CD8-positive, alpha-beta memory T cell (primary cell): ENCODE measurements at places on chromosomes 4 and X. TPM values are rescaled to one million over a fixed set of nuclear protein-coding genes. Genes with fewer than 3 reads are reported as not detected.

DNA sequence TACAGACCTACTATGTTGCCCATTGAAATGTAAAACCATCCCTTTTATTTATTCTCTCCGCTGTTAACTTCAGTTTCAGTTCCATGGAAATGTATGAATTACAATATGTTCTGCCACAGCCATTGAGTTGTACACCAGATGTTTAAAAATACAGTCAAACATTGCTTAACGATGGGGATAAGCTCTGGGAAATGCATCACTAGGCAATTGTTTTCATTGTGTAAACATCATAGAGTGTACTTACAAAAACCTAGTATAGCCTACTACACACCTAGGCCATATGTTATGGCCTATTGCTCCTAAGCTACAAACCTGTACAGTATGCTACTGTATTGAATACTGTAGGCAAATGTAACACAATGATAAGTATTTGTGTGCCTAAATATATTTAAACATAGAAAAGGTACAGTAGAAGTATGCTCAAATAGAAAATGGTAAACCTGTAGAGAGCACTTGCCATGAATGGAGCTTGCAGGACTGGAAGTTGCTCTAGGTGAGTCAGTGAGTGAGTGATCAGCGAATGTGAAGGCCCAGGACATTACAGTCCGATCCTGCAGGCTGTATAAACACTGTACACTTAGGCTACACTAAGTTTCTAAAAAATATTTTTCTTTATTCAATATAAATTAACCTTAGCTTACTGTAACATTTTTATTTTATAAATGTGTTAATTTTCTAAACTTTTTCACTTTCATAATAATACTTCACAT, 2.7 kb upstream of the PF4V1 start:
- H3K27ac ChIP-seq, result no peak overlapping the region
- H3K4me3 ChIP-seq, result no peak overlapping the region
- H3K4me1 ChIP-seq, result no peaks in the 10 kb centered on the region
- no peaks in the 10 kb centered on the region for H3K36me3 ChIP-seq
- DNase-seq, result no peak

DNA sequence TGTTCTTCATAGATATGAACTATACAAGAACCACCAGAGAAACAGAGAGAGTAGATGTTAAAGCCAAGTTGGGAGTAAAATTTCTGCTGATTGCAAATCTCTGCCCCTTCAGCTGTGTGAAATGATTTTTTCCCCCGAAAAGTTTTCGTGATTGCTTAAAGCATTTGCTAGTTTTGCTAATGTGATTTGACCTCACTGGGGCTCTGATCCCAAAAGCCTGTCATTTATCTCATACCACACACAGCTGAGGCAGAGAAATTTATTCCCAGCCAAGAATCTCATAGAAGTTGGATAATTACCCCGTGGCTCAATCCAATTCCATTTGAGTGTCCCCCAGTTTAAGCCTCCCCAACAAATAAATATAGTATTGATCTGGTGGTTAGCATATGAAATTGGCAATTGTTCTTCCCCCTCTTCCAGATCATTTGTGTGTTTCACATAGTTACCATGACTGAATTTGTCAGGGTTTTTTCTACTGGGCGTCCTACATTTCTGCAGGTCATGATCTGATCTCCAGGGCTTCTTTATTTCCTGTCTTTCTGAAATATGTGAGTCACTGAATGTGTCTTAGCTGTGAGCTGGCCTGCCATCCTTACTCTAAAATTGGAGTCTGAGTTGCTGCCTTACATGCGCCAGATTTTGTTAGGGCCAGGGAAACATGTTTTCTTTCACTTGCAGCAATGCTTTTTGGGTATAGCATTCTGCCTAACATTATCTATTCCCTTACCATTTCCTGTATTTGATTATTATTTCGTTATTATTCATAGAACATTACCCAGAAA, 167.5 kb upstream of the FRMPD4 start:
- no peaks in the 10 kb centered on the region for H3K27me3 ChIP-seq
- H3K4me3 ChIP-seq, result no peak overlapping the region
- no peak overlapping the region for H3K27ac ChIP-seq
- H3K36me3 ChIP-seq, result no peaks in the 10 kb centered on the region
- DNase-seq, result no peak
- no peaks in the 10 kb centered on the region for H3K4me1 ChIP-seq

DNA sequence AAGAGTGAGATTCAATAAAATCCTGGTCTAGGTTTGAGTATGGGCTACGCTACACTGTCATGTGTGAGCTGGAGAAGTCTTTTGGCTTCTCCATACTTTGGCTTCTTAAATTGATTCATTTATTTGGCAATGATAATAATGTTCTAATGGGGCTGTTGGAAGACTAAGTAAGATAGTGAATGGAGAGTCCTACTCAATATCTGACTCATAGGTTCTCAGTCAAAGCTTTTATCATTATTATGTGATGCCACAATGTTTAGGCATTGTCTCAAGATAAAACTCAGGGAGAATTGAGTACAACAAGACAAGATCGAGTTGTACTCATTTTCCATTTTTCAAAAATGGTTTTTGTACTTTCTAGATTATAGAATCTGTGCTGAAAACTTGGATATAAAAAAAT, 92.5 kb upstream of the VEGFC start:
- H3K36me3 ChIP-seq, result no peaks in the 10 kb centered on the region
- no peak overlapping the region for H3K4me3 ChIP-seq
- H3K4me1 ChIP-seq, result no peaks in the 10 kb centered on the region
- no peak overlapping the region for H3K27ac ChIP-seq
- no peaks in the 10 kb centered on the region for H3K27me3 ChIP-seq
- DNase-seq, result no peak

- no peaks in the 10 kb centered on the region for H3K27me3 ChIP-seq
- no peak overlapping the region for H3K4me3 ChIP-seq
- no peak for DNase-seq
Observed at GRCh38 chr4:76714226-76714625, 183.7 kb downstream of the SOWAHB start.

DNA sequence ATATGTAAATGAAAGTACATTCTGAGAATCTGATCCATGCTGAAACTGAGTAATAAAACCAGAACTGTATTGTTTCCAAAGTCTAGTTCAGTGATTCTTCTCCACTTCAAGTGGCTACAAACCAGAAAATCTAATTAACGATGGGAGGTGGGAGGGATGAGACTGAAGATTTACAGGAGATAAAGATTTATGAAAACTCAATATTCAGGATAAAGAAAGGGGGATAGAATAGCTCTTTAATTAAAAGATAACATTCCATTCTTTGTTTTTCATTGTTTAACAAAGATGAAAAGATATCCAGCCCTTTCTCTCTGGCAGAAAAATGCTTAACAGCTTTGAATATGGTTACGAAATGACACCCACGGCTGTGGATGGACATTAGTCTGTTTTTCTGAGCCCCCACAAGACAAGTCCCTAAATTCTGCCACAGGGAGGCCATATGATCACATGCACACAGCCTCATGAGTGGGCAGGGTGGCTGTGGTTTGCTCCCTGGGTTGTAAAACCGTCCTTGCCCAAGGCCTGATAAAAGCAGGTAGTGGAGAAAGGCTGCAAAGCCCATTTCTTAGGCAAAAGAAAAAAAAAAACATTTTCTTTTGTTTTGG, 36.4 kb downstream of the TMEM150C start:
- H3K27me3 ChIP-seq, result no peaks in the 10 kb centered on the region
- DNase-seq, result no peak
- no peaks in the 10 kb centered on the region for H3K36me3 ChIP-seq
- no peak overlapping the region for H3K4me3 ChIP-seq

GRCh38 chr4:173174594-173175012, 6.0 kb downstream of the GALNT7 start:
- peaks cover 16% of the 10 kb centered on the region for H3K4me1 ChIP-seq
- H3K4me3 ChIP-seq, result no peak overlapping the region
- no peaks in the 10 kb centered on the region for H3K27me3 ChIP-seq
- DNase-seq, result no peak

GRCh38 chr4:80072228-80072743, 743 bp downstream of the ANTXR2 start:
- H3K36me3 ChIP-seq, result no peaks in the 10 kb centered on the region
- peak overlapping the region; percentile 81 for H3K4me3 ChIP-seq
- no peaks in the 10 kb centered on the region for H3K27me3 ChIP-seq

- H3K4me1 ChIP-seq, result peaks cover 7% of the 10 kb centered on the region
- no peak overlapping the region for H3K27ac ChIP-seq
- DNase-seq, result no peak
- no peaks in the 10 kb centered on the region for H3K27me3 ChIP-seq
Observed at GRCh38 chrX:38891641-38892413, 90.6 kb downstream of the MID1IP1 start.

DNA sequence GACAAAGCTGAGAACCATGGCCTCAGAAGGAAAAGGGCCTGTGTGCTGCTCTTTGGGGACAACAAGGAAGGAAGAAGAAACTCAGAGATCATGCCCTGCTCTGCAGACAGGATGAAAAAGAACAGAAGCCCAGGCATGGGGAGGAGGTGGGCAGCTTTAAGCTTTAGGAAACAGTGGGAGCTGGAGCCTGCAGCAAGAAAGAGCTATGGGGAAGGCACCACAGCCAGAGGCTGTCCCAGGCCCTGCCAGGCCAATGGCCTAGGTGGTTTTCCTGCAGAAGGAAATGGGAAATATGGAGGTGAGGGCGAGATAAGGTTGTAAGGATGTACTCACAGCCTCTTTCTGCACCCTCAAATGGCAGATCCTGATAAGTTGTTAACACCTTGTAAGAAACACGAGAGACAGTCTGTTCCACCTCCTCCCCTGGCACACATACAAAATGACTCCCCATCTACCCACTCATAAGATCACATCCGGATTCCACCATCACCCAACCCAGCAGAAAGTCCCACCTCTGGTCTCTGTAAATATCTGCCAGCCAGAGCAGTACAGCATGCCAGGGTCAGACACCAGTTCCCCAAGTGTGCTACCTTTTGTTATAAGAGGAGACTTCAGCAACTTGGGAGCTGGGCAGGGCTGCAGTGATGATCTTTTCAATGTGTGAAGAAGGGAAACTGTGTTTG, 105.2 kb downstream of the RTL5 start:
- H3K27ac ChIP-seq, result no peak overlapping the region
- no peak overlapping the region for H3K4me3 ChIP-seq

DNA sequence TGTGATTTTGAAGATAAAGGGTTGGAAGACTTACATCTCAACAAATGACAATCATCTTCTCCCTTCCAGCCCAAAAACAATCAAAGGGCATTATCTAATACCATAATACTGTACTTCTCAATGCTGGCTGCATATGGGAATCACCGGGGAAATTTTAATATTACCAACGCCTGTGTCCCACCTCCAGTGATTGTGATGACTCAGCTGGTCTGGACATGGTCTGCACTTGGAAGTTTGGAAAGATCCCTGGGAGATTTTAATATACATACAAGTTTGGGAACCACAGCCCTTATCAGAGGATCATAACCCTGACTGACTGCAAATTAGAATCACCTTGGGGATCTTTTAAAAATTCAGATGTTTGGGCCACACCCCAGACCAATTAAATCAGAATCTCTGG, 29.9 kb downstream of the ARL13A start:
- H3K4me1 ChIP-seq, result no peaks in the 10 kb centered on the region
- no peaks in the 10 kb centered on the region for H3K36me3 ChIP-seq
- no peak overlapping the region for H3K4me3 ChIP-seq
- DNase-seq, result no peak
- no peaks in the 10 kb centered on the region for H3K27me3 ChIP-seq

DNA sequence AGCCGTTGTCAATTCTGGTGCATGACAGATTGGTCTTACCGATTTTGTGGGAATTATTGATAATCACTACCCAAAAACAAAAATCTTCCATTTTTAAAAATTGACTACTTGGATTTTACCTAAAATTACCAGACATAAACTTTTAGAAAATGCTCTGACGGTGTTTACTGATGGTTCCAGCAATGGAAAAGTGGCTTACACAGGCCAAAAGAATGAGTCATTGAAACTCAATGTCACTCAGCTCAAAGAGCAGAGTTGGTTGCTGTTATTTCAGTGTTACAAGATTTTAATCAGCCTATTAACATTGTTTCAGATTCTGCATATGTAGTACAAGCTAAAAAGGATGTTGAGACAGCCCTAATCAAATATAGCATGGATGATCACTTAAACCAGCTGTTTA, 23.0 kb upstream of the UGT2B17 start:
- no peaks in the 10 kb centered on the region for H3K4me1 ChIP-seq
- DNase-seq, result no peak
- no peaks in the 10 kb centered on the region for H3K27me3 ChIP-seq
- no peak overlapping the region for H3K27ac ChIP-seq

DNA sequence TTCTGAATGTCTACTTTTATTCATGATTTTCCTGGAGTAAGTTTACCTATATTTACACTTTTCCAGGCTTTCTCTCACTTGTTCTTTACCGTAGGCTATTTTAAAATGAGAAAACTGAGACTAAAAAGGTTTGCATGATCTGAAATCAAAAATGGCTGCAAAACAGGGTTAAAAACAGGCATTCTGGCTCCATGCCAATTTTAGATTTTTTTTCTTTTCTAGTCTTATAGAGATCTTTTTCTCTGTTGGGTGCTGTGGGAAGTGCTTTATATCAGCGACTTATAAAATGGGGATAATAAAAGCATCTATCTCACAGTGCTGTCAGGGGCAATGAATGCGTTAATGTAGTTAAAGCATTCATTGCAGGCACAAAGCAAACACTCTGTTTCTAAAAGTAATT, 294.8 kb downstream of the PACRGL start:
- no peaks in the 10 kb centered on the region for H3K36me3 ChIP-seq
- no peak for DNase-seq
- no peaks in the 10 kb centered on the region for H3K4me1 ChIP-seq
- H3K4me3 ChIP-seq, result no peak overlapping the region
- H3K27me3 ChIP-seq, result no peaks in the 10 kb centered on the region

DNA sequence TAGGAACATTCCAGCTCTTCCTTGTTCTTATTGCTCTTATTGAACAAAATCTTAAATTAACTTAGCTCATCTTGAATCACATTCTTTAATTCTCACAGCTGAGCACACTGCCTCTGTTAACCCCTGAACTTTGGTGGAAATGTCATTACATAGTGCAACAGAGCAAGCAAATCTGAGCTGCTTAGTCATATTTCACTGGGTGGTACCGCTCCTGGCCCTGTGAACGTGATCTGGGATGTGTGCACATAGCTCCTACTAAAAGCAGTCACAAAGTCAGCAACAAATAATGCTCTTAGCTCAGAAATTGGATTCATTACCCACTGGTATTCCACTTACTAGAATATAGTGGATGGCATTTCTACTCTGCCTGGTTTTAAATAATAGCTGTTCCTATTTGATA, 27.9 kb downstream of the ARHGEF6 start:
- peaks cover 48% of the 10 kb centered on the region for H3K4me1 ChIP-seq
- no peak overlapping the region for H3K27ac ChIP-seq
- no peak overlapping the region for H3K4me3 ChIP-seq
- H3K27me3 ChIP-seq, result no peaks in the 10 kb centered on the region
- no peaks in the 10 kb centered on the region for H3K36me3 ChIP-seq
- no peak for DNase-seq

Gene SYP
- 1.9 TPM for total RNA-seq

Gene RIPPLY1
- not detected for total RNA-seq

Gene ZNF630
- 1.5 TPM for total RNA-seq

Gene MAGT1
- total RNA-seq, result 45.2 TPM

Gene VBP1
- total RNA-seq, result 80.1 TPM

Gene IL1RAPL1
- total RNA-seq, result not detected

Gene NUDT11
- 2.0 TPM for total RNA-seq

Gene CT47B1
- not detected for total RNA-seq

Gene DUSP21
- not detected for total RNA-seq
